Activated CD8-positive, alpha-beta memory T cell treated with anti-CD3 and anti-CD28 coated beads, Interleukin-2, amount 10 ng/mL, durations not matched to agents 7 days and 5 days (primary cell): ENCODE measurements at places on chromosomes 13 and 19.

GRCh38 chr13:31096654-31097302 lies 64.9 kb downstream of the HSPH1 start:
- DNase-seq: no peak

GRCh38 chr19:40445780-40446262 lies 1.7 kb upstream of the SERTAD3 start:
- no peak for DNase-seq

- DNase-seq: no peak
These were observed 48.8 kb downstream of the CD320 start for GRCh38 chr19:8259142-8259921.

DNA sequence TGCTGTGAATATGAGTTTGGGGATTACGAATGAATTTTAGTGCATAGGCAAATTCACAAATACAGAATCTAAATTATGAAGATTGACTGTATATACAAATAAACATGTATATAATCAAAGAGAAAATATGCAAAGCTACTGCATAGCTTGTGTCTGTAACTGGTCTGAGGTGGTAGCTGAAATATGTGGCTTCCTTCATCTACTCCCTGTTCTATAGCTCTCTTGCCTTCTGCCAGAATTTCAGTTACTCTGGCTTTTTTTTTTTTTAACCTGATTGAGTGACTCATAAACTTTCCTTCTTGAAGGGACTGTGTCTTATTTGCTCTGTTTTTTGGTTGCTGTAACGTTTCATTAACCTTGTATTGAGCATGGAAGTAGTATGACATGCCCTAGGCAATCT lies 26.6 kb downstream of the DNAJC3 start:
- no peak for DNase-seq

DNA sequence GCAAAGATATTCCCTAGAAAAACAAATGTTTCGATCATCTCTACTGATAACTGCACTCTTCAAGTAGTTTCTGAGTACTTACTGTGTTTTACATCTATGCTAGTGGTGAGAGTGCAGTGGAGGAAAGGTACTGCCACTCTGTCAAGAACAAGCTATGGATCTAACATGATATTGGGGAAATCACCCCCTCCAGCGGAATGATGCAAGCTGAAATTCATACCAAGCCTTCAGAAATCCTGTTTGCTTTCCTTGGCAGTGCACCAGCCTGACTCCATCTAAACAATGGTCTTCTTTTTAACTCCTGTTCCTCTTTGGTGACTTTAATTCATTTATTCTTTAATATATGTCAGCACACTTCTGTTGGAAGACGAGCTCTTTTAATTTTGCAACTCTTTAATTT lies 238.0 kb downstream of the PCDH9 start:
- no peak for DNase-seq

DNA sequence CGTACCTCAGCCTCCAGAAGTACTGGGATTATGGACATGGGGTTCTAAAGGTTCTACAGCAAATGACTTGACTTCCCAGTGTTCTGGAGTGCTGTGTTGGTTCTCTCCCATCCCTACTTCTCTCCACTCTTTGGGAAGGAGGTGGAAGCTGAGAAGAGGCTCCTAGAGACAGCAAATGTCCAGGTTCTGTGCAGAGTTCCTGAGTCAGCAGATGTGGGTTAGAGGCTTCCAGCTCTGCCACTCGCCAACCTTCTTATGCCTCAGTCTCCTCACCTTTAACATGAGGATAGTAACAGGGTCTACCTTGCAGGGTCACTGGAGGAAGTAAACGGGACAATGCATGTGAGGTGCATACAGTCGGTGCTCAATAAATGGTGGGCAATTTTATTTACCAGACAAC lies 80.5 kb upstream of the VSTM2B start:
- DNase-seq: peak; percentile 7

- no peak for DNase-seq
These were observed 44.7 kb upstream of the FRY start for GRCh38 chr13:31986676-31987470.

DNA sequence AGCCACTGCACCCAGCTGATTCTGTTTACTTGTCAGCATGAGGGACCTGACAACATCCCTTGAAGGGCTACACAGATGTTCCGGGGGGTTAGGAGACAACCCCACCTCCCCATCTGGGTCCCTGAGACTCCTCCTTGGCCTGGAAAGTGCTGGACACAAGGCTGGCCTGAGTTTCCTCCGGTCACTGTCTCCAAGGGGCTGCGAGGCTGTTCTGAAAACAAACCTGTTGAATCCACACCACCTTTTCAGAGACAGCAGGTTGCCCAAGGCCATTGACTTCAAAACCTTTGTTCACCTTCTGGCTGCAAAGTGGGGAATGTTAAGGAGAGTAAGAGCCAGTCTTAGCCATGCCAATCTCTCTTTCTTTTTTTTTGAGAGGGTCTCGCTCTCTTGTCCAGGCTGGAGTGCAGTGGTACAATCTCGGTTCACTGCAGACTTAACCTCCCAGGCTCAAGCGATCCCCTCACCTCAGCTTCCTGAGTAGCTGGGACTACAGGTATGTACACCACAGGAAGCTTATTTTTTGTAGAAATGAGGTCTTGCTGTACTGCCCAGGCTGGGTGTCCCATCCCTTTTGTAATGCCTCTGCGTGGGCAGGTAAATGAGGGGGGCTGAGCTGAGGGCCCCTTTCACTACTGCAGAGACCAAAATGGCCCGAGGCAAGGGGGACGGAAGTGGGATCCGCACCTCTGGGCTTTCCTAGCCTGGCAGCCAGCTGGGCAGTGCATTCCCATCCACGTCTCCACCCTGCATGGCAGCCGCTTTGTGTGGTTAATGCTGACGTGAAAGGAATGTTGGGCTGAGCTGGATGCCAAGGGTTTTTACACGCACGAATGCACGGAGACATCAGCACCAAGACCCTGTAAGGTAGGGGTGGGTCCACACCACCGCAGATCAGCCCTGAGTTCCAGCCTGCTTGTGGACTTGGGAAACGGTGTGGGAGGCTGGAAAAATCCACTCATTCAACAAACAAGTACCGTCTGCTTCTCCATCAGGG lies 1.9 kb upstream of the ZNF628 start:
- DNase-seq: no peak

- peak; percentile 31 for DNase-seq
These were observed 36.7 kb downstream of the FAM124A start for GRCh38 chr13:51258612-51259548.

- no peak for DNase-seq
These were observed 121.1 kb downstream of the NHLRC3 start for GRCh38 chr13:39159393-39159792.

- no peak for DNase-seq
These were observed 107.8 kb upstream of the TNFSF11 start for GRCh38 chr13:42466123-42466522.

- DNase-seq: no peak
These were observed 9.6 kb downstream of the ZIC2 start for GRCh38 chr13:99991013-99991827.

- no peak for DNase-seq
These were observed 20.8 kb upstream of the ZNF835 start for GRCh38 chr19:56692206-56692895.

DNA sequence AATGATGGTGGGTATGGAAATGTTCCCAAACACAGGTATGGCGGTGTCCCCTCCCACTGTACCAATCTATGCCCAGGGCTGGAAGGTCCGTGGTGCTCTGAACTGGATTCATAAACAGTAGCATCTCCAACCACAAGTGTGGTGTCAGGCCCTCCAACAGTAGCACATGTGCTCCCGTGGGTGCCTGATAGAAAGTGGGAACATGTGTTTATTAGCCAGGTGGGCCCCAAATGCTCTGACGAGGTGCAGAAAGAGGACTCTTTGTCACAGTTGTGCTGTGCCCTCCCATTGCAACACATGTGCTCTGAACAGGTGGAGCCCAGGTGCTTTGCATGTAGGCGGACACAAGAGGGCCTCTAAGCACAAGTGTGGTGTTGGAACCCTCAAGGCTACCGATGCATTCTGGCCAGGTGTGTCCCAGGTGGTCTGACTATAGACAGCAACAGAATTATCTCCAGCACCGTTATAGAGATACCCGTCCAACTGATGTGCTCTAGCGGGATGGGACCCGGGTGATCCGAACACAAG lies 75.4 kb upstream of the ZNF30 start:
- no peak for DNase-seq

DNA sequence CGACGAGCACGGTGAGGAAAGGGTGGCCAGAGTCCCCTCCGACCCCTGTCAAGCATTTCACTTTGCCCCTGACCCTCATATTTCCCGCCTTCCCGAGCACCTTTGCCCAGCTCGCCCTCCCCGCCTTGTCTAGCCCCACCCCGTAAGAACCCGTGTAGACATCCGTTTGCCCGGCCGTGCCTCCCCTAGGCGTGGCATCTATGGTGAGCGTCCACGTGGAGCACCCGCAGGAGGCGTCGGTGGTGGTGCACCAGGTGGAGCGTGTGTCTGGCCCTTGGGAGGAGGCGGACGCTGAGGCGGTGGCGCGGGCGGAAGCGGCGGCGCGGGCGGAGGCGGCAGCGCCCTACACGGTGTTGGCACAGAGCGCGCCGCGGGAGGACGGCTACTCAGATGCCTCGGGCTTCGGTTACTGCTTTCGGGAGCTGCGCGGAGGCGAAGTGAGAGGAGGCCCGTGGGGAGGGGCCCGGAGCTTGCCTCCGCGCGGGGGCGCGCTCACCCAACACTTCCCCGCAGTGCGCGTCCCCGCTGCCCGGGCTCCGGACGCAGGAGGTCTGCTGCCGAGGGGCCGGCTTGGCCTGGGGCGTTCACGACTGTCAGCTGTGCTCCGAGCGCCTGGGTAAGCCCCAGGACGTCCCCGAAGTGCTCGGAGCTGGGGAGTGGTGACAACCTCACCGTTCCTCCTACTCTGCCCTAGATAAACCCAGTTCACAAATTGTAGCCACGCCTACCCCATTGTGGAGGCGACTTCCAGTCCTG lies 4.2 kb downstream of the LTBP4 start:
- DNase-seq: peak; percentile 92

DNA sequence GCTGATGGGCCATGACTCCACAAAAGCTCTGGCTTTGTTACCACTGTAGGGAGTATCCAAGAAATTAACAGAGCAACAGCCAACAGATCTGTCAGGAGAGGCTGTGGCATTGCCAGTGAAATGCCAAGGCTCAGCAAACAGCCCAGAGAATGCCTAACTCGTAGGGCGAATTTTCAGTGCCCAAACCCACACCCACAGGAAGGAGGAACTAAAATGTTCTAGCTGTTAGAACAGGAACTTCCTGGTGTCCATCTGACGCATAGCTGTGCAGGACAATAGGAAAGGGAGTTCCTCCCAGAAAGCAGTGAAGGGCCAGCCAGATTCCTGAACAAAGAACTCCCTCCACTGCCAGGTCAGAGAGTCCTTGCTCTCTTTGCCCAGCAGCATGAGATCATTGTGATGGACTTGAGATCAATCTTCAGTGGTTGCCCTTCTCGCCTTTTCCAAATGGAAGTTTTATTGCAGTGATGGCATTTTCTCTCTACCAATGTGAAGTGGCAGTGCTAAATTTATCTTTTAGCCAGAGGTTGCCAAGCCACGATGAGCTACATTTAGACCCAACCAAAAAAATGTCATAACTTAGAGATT lies 224.2 kb upstream of the STARD13 start:
- no peak for DNase-seq

DNA sequence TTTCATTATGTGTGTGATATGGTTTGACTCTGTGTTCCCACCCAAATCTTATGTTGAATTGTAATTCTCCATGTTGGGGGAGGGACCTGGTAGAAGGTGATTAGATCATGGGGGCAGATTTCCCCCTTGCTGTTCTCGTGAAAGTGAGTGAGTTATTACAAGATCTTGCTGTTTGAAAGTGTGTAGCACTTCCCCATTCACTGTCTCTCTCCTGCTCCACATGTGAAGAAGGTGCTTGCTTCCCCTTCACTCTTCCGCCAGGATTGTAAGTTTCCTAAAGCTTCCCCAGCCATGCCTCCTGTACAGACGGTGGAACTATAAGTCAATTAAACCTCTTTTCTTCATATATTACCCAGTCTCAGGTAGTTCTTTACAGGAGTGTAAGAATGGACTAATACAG lies 54.3 kb upstream of the SERTM1 start:
- no peak for DNase-seq

DNA sequence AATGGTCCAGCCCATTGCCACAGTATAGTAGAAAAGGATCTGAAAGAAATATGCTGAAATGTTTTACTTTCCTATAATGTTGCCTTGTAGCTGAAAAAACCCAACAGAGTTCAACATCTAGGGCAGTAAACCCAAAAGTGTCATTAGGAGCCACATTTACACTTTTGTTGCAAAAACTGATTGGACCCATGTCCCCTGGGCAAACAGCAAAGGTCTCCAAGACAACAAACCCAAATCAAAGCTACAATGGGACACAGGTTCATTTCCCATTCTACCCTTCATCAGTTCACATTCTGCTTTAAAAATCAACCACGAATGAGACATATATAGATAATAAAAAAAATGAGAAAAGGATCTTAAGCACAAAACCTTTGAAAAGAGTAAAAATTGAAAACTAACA lies 744.8 kb downstream of the PCDH17 start:
- DNase-seq: no peak

DNA sequence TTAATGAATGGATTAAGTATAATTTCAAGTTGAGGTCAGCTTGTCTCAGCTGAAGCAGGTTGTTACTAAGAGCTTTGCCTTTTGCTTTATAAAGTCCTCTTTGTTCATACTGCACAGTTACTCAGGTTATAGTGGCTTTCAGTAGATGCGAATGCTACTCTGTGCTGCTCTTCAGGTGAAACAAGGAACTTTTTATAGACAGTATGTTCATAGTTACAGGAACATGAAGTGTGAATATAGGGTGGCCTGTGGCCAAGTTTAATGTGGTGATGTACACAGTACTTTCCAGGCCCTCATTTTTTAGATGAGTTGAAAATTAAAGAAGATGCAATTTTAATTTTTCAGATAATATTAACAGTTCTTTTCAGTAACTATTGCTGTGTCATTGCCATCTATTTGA lies 20.8 kb downstream of the SUGT1 start:
- no peak for DNase-seq

DNA sequence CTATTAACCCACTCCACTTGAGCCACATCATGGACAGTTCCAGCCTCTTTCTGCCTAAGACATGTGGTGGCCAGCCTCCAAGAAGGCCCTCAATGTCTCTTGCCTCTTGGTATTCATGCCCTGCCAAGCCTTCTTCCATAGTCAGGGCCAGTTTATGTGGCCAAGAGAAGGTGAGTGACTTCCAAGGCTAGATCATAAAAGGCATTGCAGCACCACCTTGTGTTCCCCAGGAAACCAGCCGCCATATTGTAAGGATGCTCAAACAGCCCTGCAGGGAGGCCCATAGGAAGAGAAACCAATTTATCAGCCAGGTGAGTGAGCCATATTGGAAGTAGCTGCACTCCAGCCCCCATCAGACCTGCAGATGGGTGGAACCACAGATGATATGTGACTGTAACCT lies 12.3 kb upstream of the DNMT1 start:
- DNase-seq: no peak
